Temporal lobe (tissue), 4 donors: ENCODE measurements at places on chromosomes 6 and 20. TPM values are rescaled to one million over a fixed set of nuclear protein-coding genes. Genes with fewer than 3 reads are reported as not detected.

The STMND1 gene
- 0.25 TPM for total RNA-seq

The PRSS16 gene
- total RNA-seq: not detected

The RNF5 gene
- 61.5 TPM for total RNA-seq

The C2 gene
- 1.7 TPM for total RNA-seq

The SLC16A10 gene
- 7.6 TPM for total RNA-seq

The FKBP5 gene
- total RNA-seq: 4.2 TPM

The RBPJL gene
- not detected for total RNA-seq

The EPB41L1 gene
- total RNA-seq: 94.7 TPM
